CD4-positive, alpha-beta memory T cell (primary cell): ENCODE measurements at places on chromosomes 7 and 10.

GRCh38 chr10:131852823-131853609, 47.8 kb upstream of the PPP2R2D start:
- H3K4me1 ChIP-seq = no peaks in the 10 kb centered on the region
- no peak for DNase-seq
- H3K27ac ChIP-seq = no peak overlapping the region
- H3K36me3 ChIP-seq = no peaks in the 10 kb centered on the region
- peaks cover 3% of the 10 kb centered on the region for H3K27me3 ChIP-seq
- no peak overlapping the region for H3K4me3 ChIP-seq

DNA sequence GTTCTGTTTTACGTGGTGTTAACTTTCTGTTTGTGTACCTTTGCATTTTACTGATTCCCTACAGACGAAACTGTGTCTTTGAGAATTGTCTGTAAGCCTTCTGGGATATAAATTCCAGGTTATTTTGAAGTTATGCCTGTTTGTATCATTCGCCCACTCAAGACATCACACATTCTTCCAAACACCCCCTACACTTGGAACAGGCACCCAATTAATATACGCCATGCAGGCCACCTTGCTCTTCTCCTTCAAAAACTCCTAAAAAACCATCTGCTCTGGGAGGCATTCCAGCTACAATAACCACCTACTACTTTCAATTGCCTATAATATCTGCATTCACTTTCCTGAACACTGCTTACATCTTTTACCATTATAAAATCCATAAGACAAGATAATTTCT, 453.3 kb downstream of the DGKB start:
- no peak for DNase-seq
- H3K4me1 ChIP-seq = peaks cover 8% of the 10 kb centered on the region
- H3K4me3 ChIP-seq = no peak overlapping the region
- H3K36me3 ChIP-seq = no peaks in the 10 kb centered on the region

DNA sequence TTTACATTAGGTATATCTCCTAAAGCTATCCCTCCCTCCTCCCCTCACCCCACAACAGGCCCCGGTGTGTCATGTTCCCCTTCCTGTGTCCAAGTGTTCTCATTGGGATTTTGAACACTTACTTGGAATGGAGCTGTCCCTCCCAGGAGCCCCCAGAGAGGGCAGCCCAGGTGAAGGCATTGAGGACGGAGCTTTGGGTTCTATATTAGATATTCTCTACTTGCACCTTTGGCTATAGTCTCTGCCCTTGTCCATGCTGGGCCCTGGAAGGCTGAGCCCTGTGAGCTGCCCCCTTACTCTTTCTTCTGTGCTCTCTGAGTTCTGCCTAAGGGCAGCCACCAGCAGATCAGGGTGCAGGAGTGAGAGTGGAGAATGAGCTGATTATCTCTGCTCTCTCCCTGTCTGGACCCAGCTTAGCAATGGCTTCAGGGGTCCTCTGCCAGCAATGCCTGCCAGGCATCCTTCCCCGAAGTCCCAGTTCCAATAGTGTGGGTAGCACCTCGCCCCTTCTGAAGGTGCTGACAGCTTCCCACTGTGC, 11.2 kb downstream of the ADRA2A start:
- no peak for DNase-seq
- no peak overlapping the region for H3K27ac ChIP-seq
- no peaks in the 10 kb centered on the region for H3K4me1 ChIP-seq
- H3K36me3 ChIP-seq = no peaks in the 10 kb centered on the region
- H3K4me3 ChIP-seq = no peak overlapping the region

- H3K27ac ChIP-seq = no peak overlapping the region
- no peaks in the 10 kb centered on the region for H3K36me3 ChIP-seq
- H3K27me3 ChIP-seq = no peaks in the 10 kb centered on the region
Observed at GRCh38 chr10:122243550-122243949, 27.5 kb upstream of the BTBD16 start.

GRCh38 chr7:116399819-116400218, 99.7 kb upstream of the CAV2 start:
- H3K4me3 ChIP-seq = no peak overlapping the region
- no peaks in the 10 kb centered on the region for H3K36me3 ChIP-seq
- no peaks in the 10 kb centered on the region for H3K4me1 ChIP-seq
- no peak overlapping the region for H3K27ac ChIP-seq
- no peaks in the 10 kb centered on the region for H3K27me3 ChIP-seq

GRCh38 chr7:30980194-30980593, 16.4 kb downstream of the GHRHR start:
- H3K4me1 ChIP-seq = no peaks in the 10 kb centered on the region
- no peak for DNase-seq
- H3K27me3 ChIP-seq = no peaks in the 10 kb centered on the region

GRCh38 chr10:125152450-125153368, 7.7 kb downstream of the CTBP2 start:
- no peak overlapping the region for H3K27ac ChIP-seq
- no peak for DNase-seq
- no peak overlapping the region for H3K4me3 ChIP-seq

GRCh38 chr10:19826712-19827111, 10.5 kb downstream of the PLXDC2 start:
- H3K27me3 ChIP-seq = no peaks in the 10 kb centered on the region
- no peaks in the 10 kb centered on the region for H3K36me3 ChIP-seq
- H3K4me3 ChIP-seq = no peak overlapping the region
- no peak overlapping the region for H3K27ac ChIP-seq
- H3K4me1 ChIP-seq = no peaks in the 10 kb centered on the region
- DNase-seq = no peak

DNA sequence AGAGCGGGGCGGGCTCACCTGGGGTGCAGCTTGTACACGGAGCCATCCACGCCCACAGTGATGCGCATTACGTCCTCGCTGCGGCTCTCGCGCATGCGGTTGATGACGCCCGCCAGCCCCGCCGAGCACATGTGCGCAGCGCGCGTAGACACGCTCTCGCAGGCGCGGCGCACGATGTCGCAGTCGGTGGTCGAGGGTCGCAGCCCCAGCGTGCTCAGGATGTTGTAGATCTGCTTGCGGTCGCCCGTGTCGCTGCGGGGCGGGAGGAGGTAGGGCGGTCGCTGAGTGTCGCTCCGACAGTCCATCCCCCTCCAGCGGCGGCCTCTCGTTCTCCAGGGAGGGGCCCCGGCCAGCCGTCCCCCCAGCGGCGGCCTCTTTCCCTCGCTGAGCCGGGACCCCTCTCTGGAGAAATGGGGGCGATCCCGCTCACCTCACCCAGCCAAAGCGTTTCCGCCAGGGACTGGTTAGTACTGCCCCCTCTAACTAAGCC, 4.4 kb upstream of the MYL7 start:
- peak overlapping the region; percentile 15 for H3K27ac ChIP-seq
- H3K4me1 ChIP-seq = peaks cover 8% of the 10 kb centered on the region
- no peaks in the 10 kb centered on the region for H3K27me3 ChIP-seq
- H3K36me3 ChIP-seq = no peaks in the 10 kb centered on the region
